ENCODE measurements at places on chromosomes 1 and 21. TPM values are rescaled to one million over a fixed set of nuclear protein-coding genes. Genes with fewer than 3 reads are reported as not detected.

DNA sequence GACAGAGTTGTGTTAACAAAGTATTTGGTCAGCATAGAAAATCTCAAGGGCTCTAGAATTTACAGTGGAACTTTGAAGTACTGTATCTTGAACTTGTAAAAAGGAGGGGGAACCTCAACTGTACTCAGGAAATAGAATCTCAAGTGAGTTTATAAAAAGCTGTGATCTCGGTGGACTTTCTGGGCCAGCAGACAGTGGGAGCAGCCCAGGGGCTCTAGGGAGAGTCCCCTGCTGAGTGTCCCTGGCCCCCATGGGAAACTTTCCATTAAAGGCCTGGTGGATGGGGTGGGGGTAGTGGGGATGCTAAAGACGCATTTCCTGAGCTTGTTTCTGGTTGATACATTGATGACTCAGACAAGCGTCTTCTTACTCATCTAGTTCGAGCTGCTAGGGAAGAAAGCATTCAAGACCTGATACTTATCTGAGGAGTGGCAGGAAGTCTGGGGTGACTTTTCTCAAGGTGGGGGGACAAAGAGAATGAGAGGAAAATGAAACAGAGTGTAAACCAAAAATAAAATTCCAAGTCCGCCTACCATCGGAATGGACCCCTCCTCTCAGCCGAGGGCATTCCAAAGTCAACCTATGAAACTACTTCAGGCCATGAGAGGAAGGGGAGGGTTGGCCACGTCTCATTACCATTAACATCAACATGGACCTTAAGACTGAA, 65.5 kb downstream of the NID1 start:
- H3K4me3 ChIP-seq: no peak overlapping the region
- H3K36me3 ChIP-seq: no peaks in the 10 kb centered on the region
- no peak for DNase-seq
- H3K27me3 ChIP-seq: peaks cover 3% of the 10 kb centered on the region
- no peaks in the 10 kb centered on the region for H3K4me1 ChIP-seq
- no peak overlapping the region for H3K27ac ChIP-seq

GRCh38 chr21:45739218-45740087, 95.9 kb downstream of the PCBP3 start:
- no peak overlapping the region for H3K4me3 ChIP-seq
- H3K36me3 ChIP-seq: peaks cover 4% of the 10 kb centered on the region
- H3K27me3 ChIP-seq: peaks cover 4% of the 10 kb centered on the region

DNA sequence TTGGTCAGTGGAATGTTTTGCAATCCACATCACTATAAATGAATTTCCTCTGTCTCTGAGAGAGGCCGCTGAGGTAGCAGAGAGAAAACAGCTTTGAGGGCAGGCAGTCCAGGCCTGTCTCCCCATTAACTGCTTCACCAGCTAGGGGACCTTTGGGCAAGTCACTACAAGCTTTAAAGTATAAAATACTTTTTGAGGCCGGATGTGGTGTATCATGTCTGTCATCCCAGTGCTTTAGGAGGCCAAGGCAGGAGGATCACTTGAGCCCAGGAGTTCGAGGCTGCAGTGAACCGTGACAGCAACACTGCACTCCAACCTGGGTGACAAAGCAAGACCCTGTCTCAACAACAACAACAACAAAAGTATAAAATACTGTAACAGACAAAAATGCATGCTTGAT, 6.4 kb downstream of the IL6R start:
- H3K36me3 ChIP-seq: no peaks in the 10 kb centered on the region
- no peak overlapping the region for H3K4me3 ChIP-seq
- no peaks in the 10 kb centered on the region for H3K4me1 ChIP-seq
- H3K27me3 ChIP-seq: peaks cover 8% of the 10 kb centered on the region
- no peak for DNase-seq
- H3K27ac ChIP-seq: no peak overlapping the region

DNA sequence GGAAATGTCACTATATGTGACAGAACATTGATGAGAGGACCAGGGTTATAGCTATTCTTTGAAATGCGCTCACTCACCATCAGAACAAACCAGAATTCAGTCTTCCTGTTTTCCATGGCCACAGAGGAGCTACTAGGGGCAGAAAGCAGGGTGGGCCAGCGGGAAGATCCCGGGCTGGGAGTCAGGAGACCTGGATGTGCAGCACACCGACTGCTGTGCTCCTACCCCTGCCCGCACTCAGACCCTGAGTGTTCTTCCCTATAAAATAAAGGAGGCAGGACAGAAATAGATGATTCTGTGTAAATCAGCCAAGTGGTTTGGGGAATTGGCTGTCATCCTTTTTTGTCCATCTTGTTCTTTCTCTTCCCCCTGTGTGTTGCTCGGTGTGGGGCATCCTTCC, 21.0 kb downstream of the MTARC1 start:
- H3K27ac ChIP-seq: no peak overlapping the region
- no peak for DNase-seq
- H3K36me3 ChIP-seq: peaks cover 5% of the 10 kb centered on the region
- H3K4me3 ChIP-seq: no peak overlapping the region
- peaks cover 17% of the 10 kb centered on the region for H3K4me1 ChIP-seq
- H3K27me3 ChIP-seq: no peaks in the 10 kb centered on the region

GRCh38 chr1:161956097-161956496, 67.6 kb downstream of the OLFML2B start:
- no peak overlapping the region for H3K27ac ChIP-seq
- no peak overlapping the region for H3K4me3 ChIP-seq
- H3K4me1 ChIP-seq: no peaks in the 10 kb centered on the region

OR14K1 gene
- total RNA-seq: not detected

PEAR1 gene
- total RNA-seq: 1.2 TPM

RUNX3 gene
- 0.15 TPM for total RNA-seq
